Stimulated activated CD4-positive, alpha-beta T cell treated with anti-CD3 and anti-CD28 coated beads, Interleukin-1b, Interleukin-23, amount 100 ng/mL, for 1 hour (primary cell): ENCODE measurements at places on chromosomes 5 and 9.

DNA sequence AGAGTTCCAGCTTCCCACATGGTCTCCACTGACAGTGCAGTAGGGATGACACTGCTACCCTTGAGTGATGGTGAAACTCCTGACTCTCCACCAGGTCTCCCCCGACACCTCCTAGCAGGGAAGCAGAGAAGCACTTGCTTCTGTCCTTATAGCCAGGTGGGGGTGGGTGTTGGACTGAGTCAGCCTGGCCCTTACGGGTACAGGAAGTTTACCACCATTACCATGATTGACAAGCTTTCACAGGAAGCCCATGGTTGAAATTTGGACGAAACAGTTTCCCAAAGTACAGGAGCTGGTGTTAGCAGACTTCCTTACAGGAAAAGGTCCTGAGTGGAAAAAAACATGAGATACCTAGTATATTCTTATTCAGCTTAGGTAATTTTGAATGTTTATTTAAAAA lies 3.1 kb upstream of the FBXL7 start:
- no peak for DNase-seq

DNA sequence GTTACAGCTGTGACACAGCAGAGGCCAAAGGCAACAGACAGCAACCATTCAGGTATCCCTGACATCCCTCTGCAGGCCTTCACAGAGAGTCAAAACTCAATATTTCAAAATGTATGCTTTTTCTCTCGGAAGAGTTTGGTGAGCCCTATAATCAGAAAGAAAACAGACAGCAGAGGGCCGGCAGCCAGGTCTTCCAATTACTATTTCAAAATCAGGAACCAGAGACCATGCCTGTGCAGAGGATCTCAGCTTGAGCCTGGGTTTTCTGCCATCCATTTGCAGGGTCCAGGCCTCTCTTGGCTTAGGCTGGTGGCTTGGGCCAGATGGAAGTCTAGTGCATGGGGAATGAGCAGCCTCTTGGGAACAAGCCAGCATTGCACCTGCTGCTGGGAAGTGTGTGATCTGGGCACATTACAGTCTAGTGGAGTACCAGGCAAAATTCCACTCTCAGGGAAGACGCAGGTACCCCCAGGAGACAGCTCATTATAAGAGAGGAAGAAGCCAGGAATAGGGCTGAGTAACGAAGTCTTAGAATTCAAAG lies 231.3 kb downstream of the ENC1 start:
- no peak for DNase-seq

- peak; percentile 40 for DNase-seq
Measured at GRCh38 chr9:92138157-92138959, 23.1 kb upstream of the SPTLC1 start.

GRCh38 chr5:17806818-17807468 lies 172.7 kb downstream of the TAF11L14 start:
- DNase-seq, result no peak

DNA sequence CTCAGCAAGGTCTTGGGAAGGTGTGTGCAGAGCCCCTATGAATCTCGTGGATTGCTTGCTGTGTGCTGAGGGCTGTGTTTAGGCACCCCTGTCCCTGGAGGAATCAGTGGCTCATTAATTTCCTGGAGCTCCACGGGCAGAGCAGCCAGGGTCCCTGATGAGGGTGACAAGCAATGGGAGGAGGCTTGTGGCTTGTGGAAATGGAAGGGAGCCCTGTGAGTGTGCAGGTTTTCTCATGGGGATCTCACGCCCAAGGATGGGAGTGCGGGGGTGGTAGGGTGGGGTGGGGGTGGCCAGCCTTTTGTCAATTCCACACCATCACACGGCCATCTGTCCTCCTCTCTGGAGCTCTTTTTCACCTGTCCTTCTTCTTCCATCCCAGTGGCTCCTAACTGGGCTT lies 25.3 kb downstream of the PHF2 start:
- DNase-seq, result no peak

GRCh38 chr5:66561256-66561990 lies 34.8 kb upstream of the MAST4 start:
- DNase-seq, result no peak

GRCh38 chr9:115261656-115262081 lies 143.7 kb upstream of the TNC start:
- DNase-seq, result no peak

DNA sequence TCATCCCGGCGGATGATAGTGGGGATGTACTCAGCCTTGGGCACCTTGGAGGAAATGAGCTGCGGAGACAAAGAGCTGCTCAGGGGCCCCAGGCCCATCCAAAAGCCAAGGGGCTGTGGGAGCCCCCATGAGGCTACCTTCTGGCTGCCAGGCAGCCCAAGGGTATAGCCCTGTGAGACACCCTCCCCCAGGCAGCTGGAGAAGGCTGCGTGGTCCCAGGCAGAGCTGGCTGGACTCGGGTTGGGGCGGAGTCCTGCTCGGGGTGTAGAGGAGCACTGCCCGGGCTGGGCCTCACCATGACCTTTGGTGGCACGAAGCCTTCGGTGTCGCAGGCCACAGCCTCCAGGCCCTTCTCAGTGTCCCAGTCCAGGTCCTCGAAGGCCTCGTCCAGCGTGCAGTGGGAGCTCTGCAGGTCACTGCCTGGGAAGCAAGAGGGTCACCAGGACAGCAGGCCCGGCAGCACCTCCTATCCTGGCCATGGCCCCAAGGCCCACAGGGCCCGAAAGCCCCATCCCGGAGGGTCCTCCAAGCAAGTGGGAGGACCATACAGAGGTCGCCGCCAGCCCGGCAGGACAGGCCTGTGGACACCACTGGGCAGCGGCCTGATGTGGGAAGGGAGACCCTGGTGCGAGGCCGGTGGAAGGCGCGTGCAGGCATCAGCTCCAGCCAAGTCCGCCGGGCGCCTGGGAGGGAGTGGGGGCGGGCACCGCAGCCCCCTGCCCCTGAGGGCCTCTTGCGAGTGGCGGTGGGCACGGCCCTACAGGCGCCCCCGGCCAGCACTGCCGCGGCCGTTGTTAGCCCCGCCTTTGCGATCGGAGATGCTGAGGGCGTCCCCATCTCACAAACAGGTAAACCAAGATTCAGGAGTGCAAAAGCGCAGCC lies 6.1 kb downstream of the NSMF start:
- no peak for DNase-seq

DNA sequence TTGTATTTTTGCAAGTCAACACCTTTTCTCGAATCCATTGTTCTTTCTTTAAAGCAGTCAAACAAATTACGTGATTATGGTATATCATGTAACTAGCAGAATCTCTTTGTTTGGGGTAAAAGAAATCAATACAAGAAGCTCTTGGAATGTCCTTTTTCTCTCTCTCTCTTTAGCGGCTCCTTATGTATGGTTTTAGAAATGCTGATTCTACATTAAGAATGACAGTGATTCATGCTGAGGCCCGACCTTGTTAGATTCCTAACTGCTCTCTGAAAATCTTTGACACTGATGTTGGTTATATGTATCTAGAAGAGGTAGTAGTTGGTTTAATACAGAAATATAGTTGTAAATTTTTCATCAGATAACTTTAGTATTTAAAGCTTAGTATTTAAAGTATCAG lies 76.4 kb downstream of the SNX24 start:
- DNase-seq, result no peak
